ENCODE measurements at places on chromosomes 4 and X.
A peak's percentile ranks its signal among the peaks of the same experiment; 100 is the strongest.

DNA sequence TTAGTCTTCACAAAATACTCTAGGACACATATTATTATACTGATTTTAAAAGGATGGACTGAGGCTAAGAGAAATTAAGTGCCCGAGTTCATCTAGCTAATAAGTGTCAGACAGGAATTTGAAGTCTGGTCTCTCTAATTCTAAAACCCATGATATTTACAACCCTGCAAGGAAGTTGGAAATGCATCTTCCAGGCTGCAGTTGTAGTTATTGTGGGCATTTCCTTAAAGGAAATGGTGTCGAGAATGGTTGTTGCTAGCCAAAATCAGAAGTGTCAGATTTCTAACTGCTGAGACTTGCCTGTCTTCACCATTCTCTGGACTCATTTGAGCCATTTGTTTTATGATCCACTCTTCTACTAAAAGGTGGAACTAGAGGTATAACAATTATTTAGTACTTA, 82.5 kb downstream of the FAT4 start:
- DNase-seq = no peak

- DNase-seq = no peak
Observed at GRCh38 chr4:151107063-151107462, 7.6 kb downstream of the RPS3A start.

DNA sequence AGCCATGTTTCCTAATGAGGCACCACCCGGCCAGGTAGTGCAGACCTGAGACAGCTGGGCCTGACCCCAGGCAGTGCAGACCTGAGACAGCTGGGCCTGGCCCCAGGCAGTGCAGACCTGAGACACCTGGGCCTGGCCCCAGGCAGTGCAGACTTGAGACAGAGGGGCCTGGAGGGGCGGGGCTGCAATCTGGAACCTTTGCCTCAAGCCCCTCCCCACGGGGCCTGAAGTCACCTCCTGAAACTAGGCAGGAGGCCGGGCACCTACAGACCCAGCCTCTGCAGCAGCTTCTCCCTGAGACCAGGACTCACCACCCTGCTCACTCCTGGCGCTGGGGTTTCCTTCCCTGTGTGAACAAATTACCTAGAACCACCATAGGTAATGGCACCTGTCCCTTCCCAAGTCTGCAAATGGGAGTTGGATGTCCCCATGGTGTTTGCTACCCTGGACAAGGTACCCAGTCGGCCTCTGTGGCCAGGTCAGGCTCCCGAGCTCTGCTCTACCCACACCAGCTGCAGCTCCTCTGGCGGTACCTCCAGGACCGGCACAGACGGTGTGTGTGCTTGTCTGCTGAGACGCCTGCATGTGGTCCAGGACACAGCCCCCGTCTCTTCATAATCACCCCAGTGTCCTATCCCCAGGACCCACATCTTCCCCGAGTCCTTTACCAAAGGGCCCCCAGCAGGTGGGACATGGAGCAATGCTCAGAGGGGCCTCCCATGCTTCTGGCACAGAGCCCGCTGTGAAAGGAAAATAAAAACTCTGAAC, 53.1 kb upstream of the C4orf50 start:
- no peak for DNase-seq

GRCh38 chr4:55343887-55344286, 2.2 kb upstream of the SRD5A3 start:
- DNase-seq = no peak

- DNase-seq = no peak
Observed at GRCh38 chr4:185092535-185093197, 50.4 kb upstream of the SLC25A4 start.

DNA sequence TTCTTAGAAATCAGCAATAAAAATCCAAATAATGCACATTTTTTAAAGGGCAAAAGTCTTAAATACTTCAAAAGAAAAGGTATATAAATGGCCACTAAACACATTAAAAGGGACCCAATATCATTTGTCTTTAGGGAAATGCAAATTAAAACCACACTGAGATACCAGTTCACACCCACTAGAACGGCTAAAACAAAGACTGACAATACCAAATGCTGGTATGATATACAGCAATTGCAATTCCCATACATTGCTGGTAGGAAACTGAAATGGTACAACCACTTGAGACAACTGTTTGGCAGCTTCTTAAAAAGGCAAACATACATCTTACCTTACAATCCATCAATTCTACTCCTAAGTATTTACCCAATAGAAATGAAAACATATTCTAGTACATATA, 33.7 kb downstream of the CAMK2D start:
- DNase-seq = no peak

DNA sequence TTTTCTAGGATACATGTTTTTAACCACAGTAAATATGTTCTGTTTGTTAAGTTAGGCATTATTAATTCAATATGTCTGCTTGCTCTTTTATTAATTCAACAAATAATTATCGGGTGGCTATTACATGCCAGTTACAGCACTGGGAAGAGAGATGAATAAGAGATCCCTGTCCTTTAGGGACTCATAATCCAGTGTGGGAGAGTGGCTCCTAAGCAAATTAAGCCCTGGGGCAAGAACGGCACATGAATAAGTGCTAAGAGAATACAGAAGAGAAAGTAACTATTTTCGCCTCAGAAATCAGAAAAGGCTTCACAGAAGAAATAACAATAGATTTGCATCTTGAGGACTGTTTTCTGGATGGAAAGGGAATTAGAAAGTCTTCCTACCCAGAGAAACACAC, 236.7 kb downstream of the NR3C2 start:
- no peak for DNase-seq

DNA sequence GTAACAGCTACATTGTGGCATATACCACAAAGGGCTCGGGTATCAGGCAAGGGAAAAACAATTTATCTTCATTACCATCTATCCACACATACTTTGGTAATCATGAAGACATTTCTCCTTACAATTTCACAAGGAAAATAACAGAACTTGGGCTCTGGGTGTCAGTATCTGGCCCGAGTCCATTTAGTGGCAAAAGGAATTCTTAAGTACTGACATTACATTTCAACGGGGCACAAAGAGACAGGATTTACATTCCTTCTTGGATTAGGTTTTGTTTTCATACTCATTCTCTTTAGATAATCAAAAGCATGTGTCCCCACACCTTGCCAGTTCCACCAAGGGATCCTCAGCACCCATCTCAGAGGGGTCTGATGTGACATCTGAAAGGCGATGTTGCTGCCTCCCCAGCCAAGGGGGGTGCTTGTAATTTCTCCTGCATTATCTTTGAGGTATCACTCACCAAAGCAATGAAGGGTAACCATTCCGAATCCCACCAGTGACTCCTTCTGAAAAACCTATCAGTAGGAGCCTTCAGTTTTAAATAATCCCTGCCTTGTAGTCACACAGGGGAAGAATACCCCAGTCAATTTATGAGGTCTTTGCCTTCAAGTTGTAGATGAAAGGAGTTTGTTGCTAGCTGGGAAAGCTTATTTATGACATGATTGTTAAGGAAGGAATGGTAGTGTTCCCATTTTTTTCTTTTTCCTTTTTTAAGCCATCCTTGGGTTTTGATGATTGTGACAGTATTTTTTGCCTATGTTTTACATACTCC, 118.6 kb downstream of the PALLD start:
- DNase-seq = no peak

DNA sequence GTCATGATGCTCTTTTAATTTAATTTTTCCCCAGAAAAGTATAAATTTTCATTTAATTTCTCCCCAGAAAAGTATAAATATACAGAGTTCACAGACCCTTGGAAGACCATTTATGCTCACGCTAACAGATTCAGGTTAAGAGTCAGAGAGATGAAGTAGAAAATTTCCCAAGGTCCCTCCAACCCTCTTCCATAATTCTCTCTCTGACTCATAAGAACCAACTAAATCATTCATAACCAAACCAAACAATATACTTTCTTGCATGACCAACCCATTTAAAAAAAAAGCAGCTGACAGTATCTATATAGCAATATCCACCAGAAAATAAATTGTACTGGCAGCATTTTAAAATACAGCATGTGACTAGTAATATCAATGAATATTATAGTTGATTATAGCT, 3.9 kb downstream of the KLHL8 start:
- DNase-seq = no peak

DNA sequence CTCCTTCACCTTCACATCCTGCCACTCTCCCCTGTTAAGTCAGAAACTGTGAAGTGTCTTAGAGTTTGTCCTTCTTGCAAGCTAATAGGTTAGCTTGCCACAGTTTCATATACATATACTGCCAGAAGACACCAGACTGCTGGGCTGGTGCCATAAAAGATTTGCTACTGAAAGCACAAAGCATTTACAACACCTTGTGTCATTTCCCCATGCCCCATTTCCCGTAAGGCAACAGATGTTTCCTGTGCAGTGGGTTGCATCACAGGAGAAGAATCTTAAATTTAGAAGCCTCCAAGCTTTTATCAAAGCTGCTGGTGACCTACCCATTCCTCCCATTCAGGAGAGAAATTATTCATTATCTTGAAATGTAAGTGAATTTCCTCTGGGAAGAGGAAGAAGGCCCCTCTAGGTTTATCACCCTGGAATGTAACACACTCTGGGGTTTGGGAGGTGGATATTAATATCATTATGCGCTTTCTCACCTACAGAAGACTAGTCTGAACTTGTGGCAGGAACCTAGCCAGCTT, 34.5 kb upstream of the RAB33B start:
- no peak for DNase-seq

- DNase-seq = no peak
Observed at GRCh38 chr4:106615961-106616360, 247.4 kb upstream of the GIMD1 start.

DNA sequence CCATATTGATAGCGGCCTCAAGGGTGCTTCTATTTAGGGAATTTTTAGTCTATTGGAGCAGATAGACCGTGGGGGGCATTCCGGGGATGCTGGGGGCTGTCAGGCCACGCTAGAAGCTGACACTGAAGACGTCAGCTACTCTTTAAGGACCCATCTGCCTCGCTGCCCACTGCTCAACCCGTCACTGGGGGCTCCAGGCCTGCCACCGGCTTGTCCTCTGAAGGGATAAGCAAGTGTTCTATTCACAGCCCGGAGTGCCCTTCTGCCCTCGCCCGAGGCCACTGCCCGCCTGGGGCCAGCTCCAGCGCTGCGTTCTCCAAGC, 679 bp upstream of the MSL3 start:
- DNase-seq = no peak

GRCh38 chr4:6446538-6447451, 25.6 kb downstream of the PPP2R2C start:
- peak; percentile 71 for DNase-seq

- DNase-seq = no peak
Observed at GRCh38 chrX:30904632-30905031, 15.6 kb upstream of the TAB3 start.

GRCh38 chr4:159549098-159549518, 446.2 kb downstream of the RAPGEF2 start:
- DNase-seq = no peak

- no peak for DNase-seq
Observed at GRCh38 chr4:89055157-89056080, 1.6 kb downstream of the FAM13A start.

DNA sequence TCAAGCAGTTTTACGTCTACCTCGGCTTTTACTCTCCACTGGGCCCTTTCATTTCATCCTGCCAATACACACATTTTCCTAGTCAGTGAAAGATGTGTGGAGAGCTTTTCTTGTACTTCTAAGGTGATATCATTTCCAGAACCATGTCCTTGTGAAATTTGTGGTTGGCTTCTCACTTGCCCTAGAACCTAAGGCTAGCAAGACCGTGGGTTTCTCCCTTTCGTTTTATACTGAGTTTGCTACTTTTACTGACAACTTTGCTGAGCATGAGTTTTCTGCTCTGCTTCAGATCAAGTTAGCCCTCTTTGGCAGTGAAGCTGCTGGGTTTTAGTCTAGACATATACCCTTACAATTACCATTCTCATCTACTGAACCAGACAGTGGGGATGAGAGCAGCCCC, 95.7 kb upstream of the FRMPD4 start:
- DNase-seq = no peak

DNA sequence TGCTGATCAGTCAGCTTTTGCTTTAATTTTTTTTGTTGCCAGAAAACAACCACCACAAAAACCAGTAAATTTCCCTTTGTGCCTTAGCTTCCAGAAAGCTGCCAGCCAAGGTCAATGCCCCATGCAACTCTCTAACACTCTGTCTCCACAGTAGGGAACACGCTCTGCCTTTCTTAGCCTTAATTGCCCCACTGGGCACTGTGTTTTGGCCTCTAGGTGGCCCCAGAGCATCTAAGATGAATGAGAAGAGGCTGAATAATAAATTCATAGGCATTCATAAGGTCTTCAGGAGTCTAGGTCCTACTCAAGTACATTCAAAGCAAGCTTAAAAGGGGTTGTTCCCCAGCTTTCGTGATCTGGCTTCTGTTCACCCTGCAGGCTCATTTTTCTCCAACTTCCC, 57.7 kb upstream of the PASD1 start:
- DNase-seq = no peak

- no peak for DNase-seq
Observed at GRCh38 chrX:110276778-110277177, 41.1 kb downstream of the AMMECR1 start.

DNA sequence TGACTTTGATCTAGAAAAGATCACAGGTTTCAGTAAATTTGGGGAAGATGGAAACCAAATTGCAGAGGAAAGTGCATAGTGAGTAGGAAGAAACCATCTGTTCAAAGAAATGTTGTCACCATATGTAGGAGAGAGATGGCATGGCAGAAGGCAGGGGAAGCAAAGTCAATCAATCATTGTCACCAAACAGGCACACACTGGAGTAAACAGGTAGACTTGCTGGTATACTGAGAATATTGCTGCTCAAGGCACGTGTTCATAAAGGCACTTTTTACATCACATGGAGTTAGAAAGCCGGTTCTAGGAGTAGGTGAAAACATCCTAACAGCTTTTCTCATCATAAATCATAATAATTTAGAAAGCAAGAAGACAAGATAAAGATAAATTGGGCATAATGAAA, 550.5 kb upstream of the FAT1 start:
- no peak for DNase-seq

DNA sequence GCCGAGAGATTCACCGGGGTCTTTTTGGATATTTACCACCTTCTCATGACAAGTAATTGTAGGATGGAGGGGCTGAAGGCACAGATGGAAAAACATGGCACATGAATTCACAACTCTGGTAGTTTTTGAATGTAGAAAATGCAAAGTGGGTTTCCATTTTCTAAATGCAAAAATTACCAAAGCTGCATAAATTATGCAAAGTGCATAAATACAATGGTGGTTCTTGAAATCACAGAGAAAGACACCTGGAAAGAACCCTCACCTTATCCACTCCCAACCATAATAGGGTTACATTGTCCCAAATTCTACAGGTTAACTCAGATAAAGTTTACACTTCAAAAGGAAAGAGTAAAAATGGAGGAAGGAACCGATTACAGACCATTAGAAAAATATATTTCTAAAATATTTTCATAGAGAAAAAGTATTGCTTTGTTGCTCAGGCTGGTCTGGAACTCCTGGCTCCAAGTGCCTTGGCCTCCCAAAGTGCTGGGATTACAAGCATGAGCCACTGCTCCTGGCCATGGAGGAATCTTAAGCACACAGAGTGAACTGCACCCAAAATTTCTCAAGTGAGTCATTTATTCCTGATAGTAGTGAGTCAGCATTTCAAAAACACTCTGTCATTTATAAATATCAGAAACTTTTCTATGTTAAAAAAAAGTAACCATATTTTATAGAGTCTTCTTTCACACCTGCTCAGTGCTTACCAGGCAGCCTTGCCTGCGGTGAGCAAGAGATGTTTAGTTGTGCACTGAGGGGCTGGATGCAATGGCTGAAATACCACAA, 101.4 kb downstream of the FIP1L1 start:
- no peak for DNase-seq

- DNase-seq = no peak
Observed at GRCh38 chrX:103530545-103530944, 11.3 kb upstream of the RAB40A start.

Data from left ventricle myocardium superior (tissue), 1 donor.